ENCODE measurements at places on chromosomes 13 and 19. TPM values are rescaled to one million over a fixed set of nuclear protein-coding genes. Genes with fewer than 3 reads are reported as not detected.

OR7C1 gene
- polyA plus RNA-seq: not detected

LINGO3 gene
- polyA plus RNA-seq: 1.2 TPM

GRCh38 chr13:112587764-112588489 lies at the start of gene TUBGCP3:
TSS of gene TUBGCP3 (minus strand) at chr13:112588153. CDS start at chr13:112587980, 173 bp downstream.
- DNase-seq: no peak

- no peak for DNase-seq
Measured at GRCh38 chr13:108948251-108948671, 318.9 kb downstream of the MYO16 start.

DNA sequence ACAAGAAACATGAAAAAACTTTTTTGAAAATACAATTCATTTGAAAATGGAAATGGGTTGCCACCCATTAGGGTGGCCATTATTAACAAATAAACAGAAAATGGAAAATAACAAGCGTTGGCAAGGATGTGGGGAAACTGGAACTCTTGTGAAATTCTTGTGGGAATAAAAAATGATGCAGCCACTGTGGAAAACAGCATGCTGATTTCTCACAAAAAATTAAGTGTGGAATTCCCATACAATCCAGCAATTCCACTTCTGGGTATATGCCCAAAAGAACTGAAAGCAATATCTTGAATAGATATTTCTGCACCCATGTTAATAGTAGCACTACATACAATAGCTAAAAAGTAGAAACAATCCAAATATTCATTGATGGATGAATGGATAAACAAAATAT lies 165.2 kb downstream of the DCLK1 start:
- DNase-seq: no peak

DNA sequence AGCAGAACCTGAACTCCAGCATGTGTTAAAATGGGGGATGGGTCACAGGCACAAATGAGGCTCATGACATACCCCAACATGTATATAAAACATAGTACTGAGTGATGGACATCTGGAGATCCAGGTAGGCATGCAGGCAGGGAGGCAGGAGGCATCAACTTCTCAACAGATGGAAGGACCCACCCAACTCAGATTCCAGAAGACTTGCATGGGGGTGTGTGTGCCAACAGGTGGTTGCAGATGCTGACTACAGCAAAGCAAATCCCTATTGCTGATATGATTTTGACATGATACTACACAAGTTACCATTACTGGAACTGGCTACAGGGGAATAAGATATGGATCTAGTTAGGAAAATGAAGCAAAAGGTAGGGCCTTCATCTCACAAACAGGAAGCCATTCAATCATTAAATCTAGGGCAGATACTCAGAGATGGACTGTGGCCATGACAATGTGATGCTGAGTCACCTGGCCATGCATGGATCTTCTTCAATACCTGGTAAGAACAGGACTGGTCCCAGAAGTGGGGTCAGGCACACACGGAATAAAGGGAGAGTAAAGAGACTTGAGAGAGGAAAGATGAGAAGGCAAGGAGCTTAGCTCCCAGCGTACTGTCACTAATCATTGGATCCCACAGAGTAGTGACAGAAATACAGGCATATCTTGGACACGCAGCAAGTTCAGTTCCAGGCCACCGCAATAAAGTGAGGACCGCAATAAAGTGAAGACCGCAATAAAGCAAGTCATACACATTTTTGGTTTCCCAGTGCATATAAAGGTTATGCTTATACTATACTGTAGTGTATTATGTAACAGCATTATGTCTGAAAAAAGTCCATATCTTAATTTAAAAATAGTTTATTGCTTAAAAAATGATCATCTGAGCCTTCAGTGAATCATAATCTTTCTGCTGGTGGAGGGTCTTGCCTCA lies 91.3 kb downstream of the USP12 start:
- DNase-seq: no peak

- no peak for DNase-seq
Measured at GRCh38 chr19:29714953-29715700, at the start of gene C19orf12. TSS of gene C19orf12 (minus strand) at chr19:29715261. CDS start at chr19:29708413, 6,848 bp downstream.

- no peak for DNase-seq
Measured at GRCh38 chr19:43622956-43623355, 3.5 kb upstream of the ZNF428 start.

- no peak for DNase-seq
Measured at GRCh38 chr13:76425935-76426334, 460.3 kb downstream of the KCTD12 start.

GRCh38 chr13:60583911-60584753 lies 187.1 kb downstream of the TDRD3 start:
- DNase-seq: no peak
